Neural crest cell (in vitro differentiated cells): ENCODE measurements at places on chromosomes 6 and 20. TPM values are rescaled to one million over a fixed set of nuclear protein-coding genes. Genes with fewer than 3 reads are reported as not detected.

- no peak for DNase-seq
- H3K4me1 ChIP-seq, result peaks cover 29% of the 10 kb centered on the region
- peak overlapping the region; percentile 95 for H3K4me3 ChIP-seq
- H3K27me3 ChIP-seq, result peaks cover 94% of the 10 kb centered on the region
- H3K36me3 ChIP-seq, result peaks cover 6% of the 10 kb centered on the region
These were observed 693 bp upstream of the GNAS-AS1 start for GRCh38 chr20:58851221-58851968.

- H3K27ac ChIP-seq, result no peak overlapping the region
- H3K4me1 ChIP-seq, result peaks cover 25% of the 10 kb centered on the region
- peaks cover 2% of the 10 kb centered on the region for H3K27me3 ChIP-seq
- DNase-seq, result no peak
- no peaks in the 10 kb centered on the region for H3K36me3 ChIP-seq
These were observed 9.4 kb upstream of the COL9A1 start for GRCh38 chr6:70312165-70312745.

The SYCP2L gene
- total RNA-seq, result 5.6 and 9.9 TPM in 2 replicates

- no peak for DNase-seq
- H3K36me3 ChIP-seq, result no peaks in the 10 kb centered on the region
- H3K27me3 ChIP-seq, result peaks cover 4% of the 10 kb centered on the region
- H3K4me3 ChIP-seq, result no peak overlapping the region
- H3K4me1 ChIP-seq, result no peaks in the 10 kb centered on the region
These were observed 155.0 kb downstream of the CDH26 start for GRCh38 chr20:60113024-60113724.

GRCh38 chr6:160103825-160104100 is 17.9 kb upstream of the SLC22A1 start:
- H3K27me3 ChIP-seq, result no peaks in the 10 kb centered on the region
- no peak overlapping the region for H3K27ac ChIP-seq
- peaks cover 33% of the 10 kb centered on the region for H3K36me3 ChIP-seq

The RGL2 gene
- total RNA-seq, result 51.9 and 56.0 TPM in 2 replicates

- H3K4me1 ChIP-seq, result no peaks in the 10 kb centered on the region
- H3K27me3 ChIP-seq, result no peaks in the 10 kb centered on the region
- H3K4me3 ChIP-seq, result no peak overlapping the region
- H3K36me3 ChIP-seq, result peaks cover 11% of the 10 kb centered on the region
- H3K27ac ChIP-seq, result no peak overlapping the region
These were observed 46.2 kb upstream of the SDHAF4 start for GRCh38 chr6:70520575-70520974.

DNA sequence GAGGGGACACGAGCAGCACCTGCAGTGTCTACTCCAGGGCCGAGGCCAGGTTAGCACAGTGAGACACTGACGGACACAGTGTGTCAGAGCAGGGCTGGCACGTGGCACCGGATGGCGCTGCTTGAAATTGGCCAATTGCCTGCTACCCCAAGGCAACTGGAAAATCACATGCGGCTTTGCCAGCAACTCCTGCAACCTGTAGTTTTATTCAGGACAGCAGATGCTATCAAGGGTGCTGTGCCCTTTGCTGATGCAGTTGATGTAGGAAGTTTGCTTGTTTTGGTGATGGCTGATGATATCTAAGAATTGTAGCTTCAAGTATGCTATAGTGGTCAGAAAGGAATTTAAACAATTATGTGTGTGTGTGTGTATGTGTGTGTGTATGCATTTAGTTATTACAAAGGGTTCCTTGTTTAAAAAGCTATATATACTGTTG is 25.9 kb downstream of the RIN2 start:
- no peak overlapping the region for H3K27ac ChIP-seq
- H3K4me3 ChIP-seq, result peak overlapping the region; percentile 7
- no peaks in the 10 kb centered on the region for H3K27me3 ChIP-seq
- H3K36me3 ChIP-seq, result peaks cover 4% of the 10 kb centered on the region
- no peak for DNase-seq

GRCh38 chr20:42099101-42099500 is 480.9 kb upstream of the CHD6 start:
- H3K27ac ChIP-seq, result no peak overlapping the region
- DNase-seq, result no peak
- peaks cover 10% of the 10 kb centered on the region for H3K27me3 ChIP-seq
- H3K4me3 ChIP-seq, result no peak overlapping the region
- H3K36me3 ChIP-seq, result no peaks in the 10 kb centered on the region

The OOEP gene
- not detected in 2 replicates for total RNA-seq

The KIF13A gene
- total RNA-seq, result 34.4 TPM in 2 replicates

- no peak overlapping the region for H3K4me3 ChIP-seq
- no peak for DNase-seq
- H3K36me3 ChIP-seq, result no peaks in the 10 kb centered on the region
- H3K27ac ChIP-seq, result no peak overlapping the region
- H3K4me1 ChIP-seq, result peaks cover 10% of the 10 kb centered on the region
These were observed 243.9 kb upstream of the TCF21 start for GRCh38 chr6:133644892-133645619.

The SIRPB2 gene
- total RNA-seq, result not detected in 2 replicates

DNA sequence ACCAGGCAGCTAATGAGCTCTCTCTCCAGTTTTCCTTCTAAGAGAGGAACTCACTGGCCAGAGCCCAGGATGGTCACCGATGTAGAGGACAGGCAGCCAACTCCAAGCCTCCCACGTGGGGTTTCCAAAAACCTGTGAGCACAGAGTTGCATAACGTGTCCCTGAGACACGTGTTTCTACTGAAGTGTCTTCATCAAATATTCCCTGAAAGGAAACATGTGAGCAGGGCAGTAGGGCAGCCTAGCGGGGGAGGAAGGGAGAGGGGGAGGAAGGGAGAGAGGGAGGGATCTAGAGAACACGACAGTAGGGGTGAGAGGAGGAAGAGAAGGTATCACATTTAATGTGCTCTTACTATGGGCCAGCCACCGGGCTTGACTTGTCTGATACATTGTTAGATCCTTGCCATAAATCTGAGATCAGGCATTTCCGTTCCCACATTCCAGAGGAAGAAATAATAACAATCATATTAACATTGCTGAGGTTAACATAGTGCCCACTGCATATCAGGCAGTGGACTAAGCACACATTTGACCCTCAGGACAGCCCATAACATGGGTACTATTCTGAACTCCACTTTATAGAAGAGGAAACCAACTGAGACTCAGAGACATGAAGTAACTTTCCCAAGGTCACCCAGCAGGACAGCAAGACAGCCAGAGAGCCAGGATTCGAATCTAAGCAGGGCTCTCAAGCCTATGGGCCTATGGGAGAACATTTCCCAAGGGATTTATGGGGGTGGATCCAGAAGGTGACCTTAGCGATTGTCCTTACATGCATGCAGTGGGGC is 4.5 kb upstream of the SYS1 start:
- no peak for DNase-seq
- no peaks in the 10 kb centered on the region for H3K27me3 ChIP-seq
- no peak overlapping the region for H3K4me3 ChIP-seq
- no peaks in the 10 kb centered on the region for H3K36me3 ChIP-seq

GRCh38 chr6:132202574-132202973 is 198.7 kb downstream of the MOXD1 start:
- no peaks in the 10 kb centered on the region for H3K27me3 ChIP-seq
- H3K27ac ChIP-seq, result no peak overlapping the region
- peaks cover 11% of the 10 kb centered on the region for H3K4me1 ChIP-seq

GRCh38 chr20:14922503-14923267 is 585.3 kb upstream of the FLRT3 start:
- H3K36me3 ChIP-seq, result no peaks in the 10 kb centered on the region
- no peak overlapping the region for H3K4me3 ChIP-seq
- peaks cover 25% of the 10 kb centered on the region for H3K4me1 ChIP-seq
- no peak overlapping the region for H3K27ac ChIP-seq
- H3K27me3 ChIP-seq, result no peaks in the 10 kb centered on the region

The GRM1 gene
- 0.20 and 0.63 TPM in 2 replicates for total RNA-seq

DNA sequence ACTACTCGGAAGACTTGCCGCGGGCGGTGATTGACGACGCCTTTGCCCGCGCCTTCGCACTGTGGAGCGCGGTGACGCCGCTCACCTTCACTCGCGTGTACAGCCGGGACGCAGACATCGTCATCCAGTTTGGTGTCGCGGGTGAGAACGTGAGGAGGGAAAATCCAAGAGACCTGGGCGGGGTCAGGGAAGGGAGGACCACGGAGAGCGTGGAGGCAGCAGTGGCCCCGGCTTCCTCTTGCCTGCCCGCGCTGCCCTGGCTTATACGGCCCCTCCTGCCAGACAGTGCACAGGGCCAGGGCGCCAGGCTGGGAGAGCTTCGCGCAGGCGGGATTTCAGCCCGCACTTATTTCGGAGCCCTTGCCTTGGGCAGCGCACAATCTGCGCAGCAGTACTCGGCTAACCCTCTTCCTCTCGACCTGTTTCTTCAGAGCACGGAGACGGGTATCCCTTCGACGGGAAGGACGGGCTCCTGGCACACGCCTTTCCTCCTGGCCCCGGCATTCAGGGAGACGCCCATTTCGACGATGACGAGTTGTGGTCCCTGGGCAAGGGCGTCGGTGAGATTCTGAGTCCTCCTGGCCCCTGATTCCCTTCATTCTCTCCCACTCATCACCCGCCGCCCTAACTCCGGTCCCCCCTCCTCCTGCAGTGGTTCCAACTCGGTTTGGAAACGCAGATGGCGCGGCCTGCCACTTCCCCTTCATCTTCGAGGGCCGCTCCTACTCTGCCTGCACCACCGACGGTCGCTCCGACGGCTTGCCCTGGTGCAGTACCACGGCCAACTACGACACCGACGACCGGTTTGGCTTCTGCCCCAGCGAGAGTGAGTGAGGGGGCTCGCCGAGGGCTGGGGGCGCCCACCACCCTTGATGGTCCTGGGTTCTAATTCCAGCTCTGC is 2.0 kb downstream of the MMP9 start:
- no peak for DNase-seq
- H3K4me3 ChIP-seq, result no peak overlapping the region
- H3K4me1 ChIP-seq, result peaks cover 15% of the 10 kb centered on the region

GRCh38 chr6:94372229-94372628 is 952.9 kb upstream of the EPHA7 start:
- no peaks in the 10 kb centered on the region for H3K27me3 ChIP-seq
- DNase-seq, result no peak

The CCN2 gene
- total RNA-seq, result 20.3 and 24.2 TPM in 2 replicates

- H3K4me3 ChIP-seq, result no peak overlapping the region
- H3K27me3 ChIP-seq, result no peaks in the 10 kb centered on the region
These were observed 176.0 kb upstream of the NT5E start for GRCh38 chr6:85273870-85274269.

GRCh38 chr6:6604566-6604965 is 16.0 kb downstream of the LY86 start:
- no peak overlapping the region for H3K27ac ChIP-seq
- no peak overlapping the region for H3K4me3 ChIP-seq
- peaks cover 3% of the 10 kb centered on the region for H3K36me3 ChIP-seq
- H3K27me3 ChIP-seq, result peaks cover 2% of the 10 kb centered on the region

The IP6K3 gene
- total RNA-seq, result 0.72 and 0.89 TPM in 2 replicates

GRCh38 chr20:653110-653589 is at the start of gene SRXN1:
Gene SRXN1, minus strand, starts transcription at chr20:653200. Its CDS starts 15 bp downstream, at chr20:653185.
- H3K36me3 ChIP-seq, result peaks cover 5% of the 10 kb centered on the region
- H3K4me3 ChIP-seq, result peak within 1 kb of the TSS; percentile 79
- peak; percentile 82 for DNase-seq
- peaks cover 15% of the 10 kb centered on the region for H3K4me1 ChIP-seq

- H3K4me3 ChIP-seq, result no peak overlapping the region
- H3K36me3 ChIP-seq, result peaks cover 30% of the 10 kb centered on the region
- DNase-seq, result no peak
- H3K4me1 ChIP-seq, result peaks cover 8% of the 10 kb centered on the region
- no peak overlapping the region for H3K27ac ChIP-seq
These were observed 59.3 kb downstream of the CDC5L start for GRCh38 chr6:44446626-44447300.

The TOX2 gene
- 3.3 and 4.1 TPM in 2 replicates for total RNA-seq

- H3K36me3 ChIP-seq, result no peaks in the 10 kb centered on the region
- no peaks in the 10 kb centered on the region for H3K27me3 ChIP-seq
- DNase-seq, result no peak
- H3K4me1 ChIP-seq, result no peaks in the 10 kb centered on the region
- H3K4me3 ChIP-seq, result no peak overlapping the region
- H3K27ac ChIP-seq, result no peak overlapping the region
These were observed 7.2 kb upstream of the SNX14 start for GRCh38 chr6:85600713-85601313.

The COL9A3 gene
- 3.8 and 4.6 TPM in 2 replicates for total RNA-seq

DNA sequence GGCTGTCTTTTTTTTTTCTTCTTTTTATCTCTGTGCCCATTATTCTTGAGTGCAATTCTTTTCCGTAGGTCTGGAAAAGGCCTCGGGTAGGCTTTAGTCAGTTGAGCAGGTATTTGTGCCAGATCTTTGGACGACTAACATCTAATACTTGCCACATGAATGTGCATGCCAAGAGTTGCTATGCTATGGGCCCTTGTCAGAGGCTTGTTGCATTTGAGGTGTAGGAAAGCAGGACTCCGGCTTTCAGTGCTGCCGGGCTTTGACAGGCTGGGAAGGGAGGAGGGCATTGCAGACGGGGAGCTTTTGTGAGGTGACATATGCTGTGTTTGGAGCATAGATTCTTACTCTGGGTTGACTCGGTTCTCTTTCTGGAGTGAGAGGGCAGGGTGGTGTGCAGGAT is 10.2 kb downstream of the LRRC1 start:
- H3K4me1 ChIP-seq, result peaks cover 27% of the 10 kb centered on the region
- no peaks in the 10 kb centered on the region for H3K27me3 ChIP-seq
- H3K4me3 ChIP-seq, result no peak overlapping the region
- no peaks in the 10 kb centered on the region for H3K36me3 ChIP-seq

The ID4 gene
- 104 and 106 TPM in 2 replicates for total RNA-seq

The TRMT6 gene
- total RNA-seq, result 23.1 and 24.4 TPM in 2 replicates

DNA sequence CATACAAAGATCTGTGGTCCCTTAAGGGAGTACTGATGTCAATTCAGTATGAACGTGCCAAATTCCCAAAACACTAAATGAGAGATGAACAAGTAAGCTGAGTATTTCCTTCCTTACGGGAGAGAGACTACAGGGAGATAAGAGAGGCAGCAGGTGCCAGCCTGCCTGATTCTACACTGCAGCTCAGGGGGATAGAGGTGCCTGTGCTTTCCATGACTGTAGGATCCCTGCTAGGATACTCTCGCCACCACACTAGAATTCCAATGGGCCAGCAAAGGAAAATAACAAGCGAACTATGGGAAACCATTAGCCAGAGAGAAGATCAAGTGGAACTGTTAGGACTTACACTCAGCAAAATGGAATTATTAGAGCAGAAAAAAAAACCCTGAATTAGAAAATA is 198.5 kb upstream of the BTBD3 start:
- H3K4me3 ChIP-seq, result no peak overlapping the region
- H3K27me3 ChIP-seq, result no peaks in the 10 kb centered on the region
- no peaks in the 10 kb centered on the region for H3K36me3 ChIP-seq
- H3K27ac ChIP-seq, result no peak overlapping the region

DNA sequence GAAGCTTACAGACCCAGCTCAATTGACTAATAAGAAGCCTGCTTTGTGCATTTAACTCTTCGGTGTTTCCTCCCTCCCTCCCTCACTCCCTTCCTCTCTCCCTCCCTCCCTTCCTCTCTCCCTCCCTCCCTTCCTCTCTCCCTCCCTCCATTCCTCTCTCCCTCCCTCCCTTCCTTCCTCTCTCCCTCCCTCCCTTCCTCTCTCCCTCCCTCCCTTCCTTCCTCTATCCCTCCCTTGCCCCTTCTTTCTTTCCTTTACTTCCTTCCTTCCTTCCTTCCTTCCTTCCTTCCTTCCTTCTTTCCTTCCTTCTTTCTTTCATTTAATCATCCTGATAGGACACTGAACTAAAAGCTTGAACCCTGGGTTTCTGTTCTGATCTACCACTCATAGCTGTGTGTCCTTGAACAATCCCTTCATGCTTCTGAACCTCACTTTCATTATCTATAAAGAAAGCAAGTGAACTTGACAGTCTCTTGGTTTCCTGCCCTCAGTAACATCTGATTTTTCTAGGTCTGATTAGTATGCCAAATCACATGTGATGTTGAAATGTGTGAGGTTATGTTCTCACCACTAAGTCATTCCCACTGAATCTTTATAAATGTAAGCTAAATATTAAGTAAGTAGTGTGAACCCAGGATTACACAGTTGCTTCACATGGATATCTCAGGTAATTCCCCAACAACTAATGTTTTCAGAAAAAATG is 132.3 kb upstream of the BMP2 start:
- H3K27me3 ChIP-seq, result peaks cover 4% of the 10 kb centered on the region
- DNase-seq, result no peak
- H3K27ac ChIP-seq, result no peak overlapping the region
- no peaks in the 10 kb centered on the region for H3K36me3 ChIP-seq
